ENCODE measurements at places on chromosomes 16 and 17. TPM values are rescaled to one million over a fixed set of nuclear protein-coding genes. Genes with fewer than 3 reads are reported as not detected.

- DNase-seq, result no peak
These were observed 41.0 kb downstream of the MRPS23 start for GRCh38 chr17:57808882-57809281.

The ADGRG3 gene
- polyA plus RNA-seq, result not detected

The KRT25 gene
- polyA plus RNA-seq, result not detected

DNA sequence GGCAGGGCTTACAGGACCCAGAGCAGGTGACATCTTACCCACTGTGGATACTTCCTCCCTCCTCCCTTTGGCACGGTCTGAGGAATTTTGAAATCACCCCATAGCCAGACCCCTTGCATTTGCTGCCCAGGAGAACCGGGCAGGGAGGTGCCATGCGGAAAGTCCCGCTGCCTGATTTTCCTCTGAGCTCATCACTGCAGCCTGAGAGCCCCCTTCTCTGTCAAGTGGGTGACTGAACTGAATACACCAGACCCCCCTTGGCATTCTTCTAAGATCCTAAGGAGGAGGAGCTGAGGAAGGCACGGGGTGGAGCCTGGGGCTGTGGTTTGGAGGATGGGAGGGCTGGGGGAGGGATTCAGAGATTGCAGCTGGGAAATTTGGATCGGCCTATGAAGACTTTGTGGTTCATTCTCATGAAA, 173.4 kb downstream of the RAB11FIP4 start:
- DNase-seq, result peak; percentile 75

DNA sequence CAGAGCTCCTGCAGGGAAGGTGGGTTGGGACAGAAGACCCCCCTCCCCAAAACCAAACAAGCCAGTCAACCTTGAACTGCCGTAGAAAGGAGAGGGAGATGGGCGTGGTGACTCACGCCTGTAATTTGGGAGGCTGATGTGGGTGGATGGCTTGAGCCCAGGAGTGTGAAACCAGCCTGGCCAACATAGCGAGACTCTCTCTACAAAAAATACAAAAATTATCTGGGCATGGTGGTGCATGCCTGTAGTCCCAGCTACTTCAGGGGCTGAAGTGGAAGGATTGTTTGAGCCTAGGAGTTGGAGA, 42.1 kb downstream of the NT5M start:
- DNase-seq, result no peak

DNA sequence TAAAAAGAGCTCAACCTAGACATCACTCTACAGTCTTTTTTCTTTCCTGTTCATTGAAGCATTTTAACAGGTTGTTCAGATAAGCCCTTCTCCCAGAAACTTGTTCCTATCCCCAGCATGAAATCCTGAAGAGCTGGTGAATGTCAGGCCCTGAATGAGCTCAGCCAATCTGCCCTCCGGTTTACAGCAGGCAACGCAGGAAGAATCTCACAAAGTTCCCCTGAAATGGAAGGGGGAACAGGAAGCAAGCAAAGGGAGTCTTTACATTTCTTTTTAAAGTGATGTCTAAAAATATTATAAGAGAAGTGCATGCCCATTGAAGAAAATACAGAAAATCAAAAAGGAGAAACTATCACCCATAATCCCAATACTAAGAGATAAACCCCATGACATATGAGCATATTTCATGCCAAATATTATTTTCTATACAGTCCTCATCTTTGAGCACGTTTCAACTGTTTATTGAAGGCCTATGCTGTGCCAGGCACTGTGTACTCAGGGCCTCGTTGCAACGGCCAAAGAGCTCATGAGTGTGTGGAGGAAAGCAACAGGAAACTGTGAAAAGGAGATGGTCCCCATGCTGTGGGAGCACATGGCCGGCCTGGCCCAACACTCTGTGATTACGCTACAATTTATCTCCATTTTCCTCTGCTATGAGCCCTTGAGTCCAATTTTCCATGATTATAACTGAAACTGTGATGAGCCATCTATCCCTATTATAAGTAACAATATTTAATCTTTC, 5.7 kb downstream of the TK2 start:
- DNase-seq, result no peak

GRCh38 chr17:71558901-71559300, 561.9 kb upstream of the SOX9 start:
- no peak for DNase-seq

The CDRT15 gene
- not detected for polyA plus RNA-seq

Measured in fibroblast of lung (primary cell).